ENCODE measurements at places on chromosomes 4 and X. TPM values are rescaled to one million over a fixed set of nuclear protein-coding genes. Genes with fewer than 3 reads are reported as not detected.

Gene ASB12
- not detected for total RNA-seq

Gene SPP1
- total RNA-seq = not detected

Gene FAM184B
- total RNA-seq = not detected

Gene MOB1B
- total RNA-seq = 11.6 TPM

Gene PACRGL
- 31.7 TPM for total RNA-seq

Gene RBM47
- total RNA-seq = 0.20 TPM

Data from pulmonary artery endothelial cell (primary cell).